ENCODE measurements at places on chromosomes 1 and 21. TPM values are rescaled to one million over a fixed set of nuclear protein-coding genes. Genes with fewer than 3 reads are reported as not detected.

DNA sequence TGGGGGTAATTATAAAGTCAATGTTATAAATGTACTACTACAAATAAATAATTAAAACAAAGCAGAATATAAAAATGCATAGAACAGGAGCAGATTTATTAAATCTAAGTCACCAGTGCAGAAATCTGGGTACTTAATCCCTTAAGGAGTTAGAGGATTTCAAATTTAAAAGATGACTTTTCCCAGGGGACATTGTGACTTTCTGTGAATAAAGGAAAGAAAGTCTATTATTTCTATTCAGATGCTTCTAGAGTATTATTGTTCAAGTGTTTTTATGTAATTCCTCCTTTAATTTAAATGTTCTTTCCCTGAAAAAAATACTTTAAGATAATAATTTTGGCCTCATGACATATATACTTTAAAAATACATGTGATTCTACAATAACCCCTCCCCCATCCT lies 43.4 kb downstream of the SYDE2 start:
- DNase-seq, result no peak

GRCh38 chr1:91021686-91022517 lies at the start of gene ZNF644:
Gene ZNF644 (minus strand): TSS chr1:91022035. CDS start chr1:90982353, 39,682 bp downstream.
- DNase-seq, result peak; percentile 91

DNA sequence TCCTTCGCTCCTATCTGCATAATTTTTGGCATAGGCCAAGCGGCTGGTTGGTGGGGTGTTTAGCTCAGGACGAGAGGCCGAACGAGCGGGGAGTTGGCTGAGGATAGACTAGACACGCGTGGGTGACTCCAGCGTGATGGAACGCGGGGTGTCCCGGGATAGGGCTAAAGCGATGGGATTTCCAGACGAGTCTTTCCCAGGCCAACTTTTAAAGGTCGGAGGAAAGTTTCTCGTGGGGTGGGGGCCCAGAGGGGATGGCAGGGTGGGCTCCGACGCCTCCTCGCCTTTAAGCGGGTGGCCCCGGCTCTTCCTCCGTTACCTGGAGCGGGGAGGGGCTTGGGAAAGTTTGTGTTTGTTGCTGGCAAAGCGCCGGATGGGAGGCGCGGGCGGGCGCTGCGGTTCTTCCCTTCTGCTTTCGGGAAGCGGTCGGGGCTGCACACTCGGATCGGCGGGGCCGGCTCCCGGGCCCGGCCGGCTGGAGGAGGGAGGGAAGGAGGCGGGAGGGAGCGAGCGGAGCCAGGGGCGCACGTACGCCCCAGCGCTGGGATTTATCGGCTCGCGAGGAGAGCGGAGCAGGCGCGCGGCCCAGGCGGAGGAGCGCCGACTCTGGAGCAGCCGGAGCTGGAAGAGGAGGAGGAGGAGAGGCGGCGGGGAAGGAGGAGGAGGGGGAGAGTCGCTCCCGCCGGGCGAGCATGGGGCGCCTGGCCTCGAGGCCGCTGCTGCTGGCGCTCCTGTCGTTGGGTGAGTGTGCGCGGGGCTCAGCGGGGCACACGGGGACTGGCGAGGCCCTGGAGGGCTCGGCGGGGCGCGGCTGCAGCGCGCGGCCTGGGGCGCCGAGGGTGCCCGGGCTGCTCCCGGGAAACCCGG lies at the start of gene PTGFRN:
Gene PTGFRN, plus strand, starts transcription at position 405 of the 867 bp plus-strand sequence. Its CDS starts 288 bp downstream, at position 693.
- peak; percentile 75 for DNase-seq

- DNase-seq, result no peak
Measured at GRCh38 chr1:53556657-53557227, 97.5 kb downstream of the DMRTB1 start.

DNA sequence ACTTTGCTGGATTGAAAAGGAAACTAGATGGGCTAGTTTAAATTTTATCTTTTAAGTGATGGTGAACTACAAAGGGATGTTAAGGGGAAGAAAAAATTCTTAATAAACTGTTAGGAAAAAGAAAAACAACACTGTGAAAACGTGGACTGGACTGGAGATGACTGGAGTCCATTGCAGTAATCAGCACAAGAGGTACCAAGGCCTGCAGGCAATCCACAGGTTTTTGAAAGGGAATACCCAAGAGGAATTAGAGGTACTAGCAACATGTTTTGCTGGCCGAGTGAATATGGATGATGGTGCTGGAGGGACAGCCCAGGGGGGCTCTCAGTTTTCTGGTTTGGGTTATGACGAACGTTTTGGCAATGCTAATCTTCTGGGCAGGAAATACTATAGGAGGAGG lies 39.0 kb upstream of the SLC30A10 start:
- no peak for DNase-seq

GRCh38 chr1:246351721-246352120 lies 155.4 kb downstream of the SMYD3 start:
- DNase-seq, result no peak

DNA sequence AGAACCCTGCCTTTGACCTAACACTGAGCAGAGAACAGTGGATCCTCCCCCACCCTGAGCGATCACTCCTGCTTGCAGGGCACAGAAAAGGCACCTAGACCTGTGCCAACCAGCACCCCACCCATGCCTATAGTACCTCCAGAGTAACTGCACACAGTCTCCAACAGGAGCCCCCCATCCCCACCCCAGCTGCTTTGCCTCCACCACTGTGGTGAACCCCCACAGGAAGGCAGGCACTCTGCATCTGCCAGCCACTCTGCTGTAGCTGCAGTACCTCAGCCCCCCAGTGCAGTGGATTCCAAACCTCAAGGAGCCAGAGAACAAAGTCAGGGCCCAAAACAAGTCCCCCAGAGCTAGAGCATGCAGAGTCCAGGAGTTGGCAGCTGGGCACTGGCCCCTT lies 10.7 kb downstream of the SPATC1L start:
- no peak for DNase-seq

DNA sequence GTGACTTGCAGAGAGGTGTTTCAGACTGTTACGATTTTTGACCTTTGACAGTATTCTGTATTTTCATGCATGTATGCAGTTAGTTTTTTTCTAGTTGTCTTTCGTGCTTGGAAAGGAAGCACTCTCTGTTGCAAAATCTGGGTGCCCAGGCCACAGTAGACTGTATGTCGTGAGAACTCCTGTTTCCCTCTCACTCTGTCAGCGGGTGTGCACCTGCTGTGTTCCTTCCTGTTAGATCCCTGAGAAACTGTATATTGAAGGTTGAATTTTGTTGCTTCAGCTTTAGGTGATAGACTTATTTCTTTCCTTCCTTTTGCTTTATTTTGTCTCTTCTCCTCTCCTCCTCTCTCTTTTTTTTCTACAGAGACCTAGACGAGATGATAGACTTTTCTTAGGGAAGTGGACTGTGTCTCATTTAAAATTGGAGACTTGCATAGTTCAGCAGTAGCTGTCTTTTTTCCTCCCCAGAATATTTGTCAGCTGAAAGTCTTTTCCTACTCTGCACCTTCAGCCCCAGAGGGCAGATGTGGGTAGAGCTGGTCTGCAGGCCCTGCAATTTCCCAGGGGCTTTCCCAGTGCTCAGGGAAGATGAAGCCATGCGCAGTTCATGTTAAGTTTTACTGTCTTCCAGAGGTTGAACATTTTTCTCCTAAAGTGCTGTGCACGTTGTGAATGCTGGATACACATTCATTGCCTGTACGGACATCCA lies 1.4 kb downstream of the TRAPPC10 start:
- DNase-seq, result no peak

- DNase-seq, result no peak
Measured at GRCh38 chr1:206037581-206037980, 13.9 kb upstream of the CTSE start.

DNA sequence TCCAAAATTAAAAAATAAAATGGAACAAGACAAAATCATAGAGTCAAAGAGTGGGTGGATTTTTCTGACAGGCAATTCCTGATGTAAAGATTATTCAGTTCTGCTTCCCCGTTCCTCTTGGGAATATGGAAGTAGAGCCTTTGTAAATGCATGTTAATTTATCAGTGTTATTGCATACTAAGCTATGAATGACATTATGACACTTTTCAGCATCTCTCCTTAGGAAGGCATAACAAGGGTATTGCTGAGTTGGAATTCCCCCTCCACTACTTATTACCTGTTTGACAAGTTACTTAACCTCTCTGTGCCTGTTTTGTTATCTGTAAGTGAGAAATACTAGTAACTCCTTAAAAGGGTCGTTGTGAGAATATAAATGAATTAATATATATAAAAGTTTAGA lies 640.4 kb downstream of the LMO4 start:
- DNase-seq, result no peak

DNA sequence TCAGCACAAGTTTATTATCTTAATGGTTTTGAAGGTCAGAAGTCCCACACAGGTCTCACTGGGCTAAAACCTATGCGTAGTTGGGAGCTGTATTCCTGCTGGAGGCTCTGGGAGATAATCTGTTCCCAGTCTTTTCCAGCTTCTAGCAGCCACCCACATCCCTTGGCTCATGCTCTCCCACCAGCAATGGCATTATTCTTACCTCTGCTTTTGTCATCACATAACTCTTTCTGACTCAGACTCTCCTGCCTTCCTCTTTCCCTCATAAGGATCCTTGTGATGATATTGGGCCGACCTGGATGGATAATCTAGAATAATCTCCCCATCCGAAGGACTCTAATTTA lies 122.2 kb upstream of the PRDX6 start:
- DNase-seq, result no peak

- no peak for DNase-seq
Measured at GRCh38 chr1:67429011-67429527, 1.1 kb downstream of the SERBP1 start.

DNA sequence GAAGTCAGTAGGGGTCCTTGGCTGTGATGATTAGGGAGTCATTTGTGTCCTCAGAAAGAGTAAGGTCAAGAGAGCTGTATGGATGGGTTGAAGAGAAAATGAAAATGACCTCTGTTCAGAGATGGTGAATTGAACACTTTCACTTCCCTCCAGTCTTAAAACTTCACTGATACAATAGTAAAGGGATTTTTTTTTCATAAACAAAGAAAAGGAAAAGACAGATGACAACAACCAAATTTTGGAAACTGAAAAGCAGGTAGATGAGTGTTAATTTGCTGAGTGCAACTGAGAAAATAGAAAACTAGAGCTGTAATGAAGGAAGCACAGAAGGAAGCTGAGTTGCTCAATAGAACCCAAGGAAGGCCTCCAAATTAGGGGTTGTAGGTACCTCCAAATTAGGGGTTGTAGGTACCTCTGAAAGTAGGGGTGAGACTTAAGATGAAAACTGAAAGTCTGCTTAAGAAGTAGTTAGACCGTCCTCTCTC lies 14.8 kb upstream of the S1PR1 start:
- no peak for DNase-seq

- no peak for DNase-seq
Measured at GRCh38 chr1:55310505-55310971, 95.4 kb upstream of the USP24 start.

DNA sequence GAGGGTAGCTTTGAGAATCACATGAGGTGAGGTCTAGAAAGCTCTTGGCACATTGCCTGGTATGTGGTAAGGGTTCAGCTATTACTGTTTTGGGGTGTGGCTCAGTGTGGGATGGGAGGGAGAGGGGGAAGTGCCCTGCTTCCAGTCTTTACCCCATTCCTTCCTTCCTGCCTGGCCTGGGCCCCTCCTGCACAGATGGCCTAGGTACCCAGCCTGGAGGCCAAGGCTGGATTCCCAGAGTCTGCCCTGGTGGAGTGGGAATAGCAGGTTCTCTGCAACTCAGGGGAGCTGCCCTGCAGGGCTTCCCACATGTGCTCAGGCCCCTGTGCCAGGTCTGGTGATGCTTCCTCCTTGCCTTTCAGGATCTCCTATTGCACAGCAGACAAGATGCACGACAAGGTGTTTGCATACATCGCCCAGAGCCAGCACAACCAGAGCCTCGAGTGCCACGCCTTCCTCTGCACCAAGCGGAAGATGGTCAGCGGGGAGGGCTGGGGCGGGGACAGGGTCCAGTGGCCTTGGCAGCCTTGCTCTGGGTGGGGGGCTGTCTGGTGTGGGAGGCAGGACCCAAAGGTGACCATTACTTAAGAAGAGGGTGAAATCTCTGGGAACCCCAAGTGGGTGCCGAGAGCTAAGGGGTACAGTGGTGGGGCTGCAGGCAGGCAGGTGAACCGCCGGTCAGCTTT lies 13.5 kb downstream of the LDLRAP1 start:
- no peak for DNase-seq

- no peak for DNase-seq
Measured at GRCh38 chr1:227372726-227373130, 54.4 kb upstream of the CDC42BPA start.

- DNase-seq, result no peak
Measured at GRCh38 chr1:161001525-161001924, 19.4 kb downstream of the F11R start.

- DNase-seq, result no peak
Measured at GRCh38 chr1:21307210-21307609, 16.9 kb upstream of the ECE1 start.

DNA sequence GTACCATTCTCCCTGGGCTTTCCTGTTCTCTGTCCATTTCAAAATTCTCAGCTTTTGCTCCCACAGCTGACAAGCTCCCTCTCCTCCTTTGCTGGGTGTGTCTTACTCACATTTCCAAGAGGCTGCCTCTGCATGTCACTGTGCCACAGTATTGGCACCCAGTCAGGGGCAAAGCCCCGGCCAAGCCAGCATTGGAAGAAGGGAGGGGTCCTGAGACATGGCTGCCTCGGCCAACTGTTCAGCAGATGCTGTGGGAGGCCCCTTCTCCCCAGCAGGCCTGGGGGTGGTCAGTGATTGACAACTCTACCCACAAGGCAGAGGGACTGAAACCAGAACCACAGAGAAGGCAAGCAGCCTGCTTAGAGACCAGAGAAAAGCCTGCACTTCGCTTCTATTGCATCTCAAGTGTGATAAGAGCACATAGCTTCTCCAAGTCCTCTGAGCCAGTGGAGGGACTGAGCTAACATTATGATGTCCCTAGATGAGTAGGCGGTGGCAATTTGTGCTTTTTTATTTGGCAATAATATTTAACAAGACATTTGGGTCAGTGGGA lies 294.1 kb downstream of the SIPA1L2 start:
- no peak for DNase-seq

DNA sequence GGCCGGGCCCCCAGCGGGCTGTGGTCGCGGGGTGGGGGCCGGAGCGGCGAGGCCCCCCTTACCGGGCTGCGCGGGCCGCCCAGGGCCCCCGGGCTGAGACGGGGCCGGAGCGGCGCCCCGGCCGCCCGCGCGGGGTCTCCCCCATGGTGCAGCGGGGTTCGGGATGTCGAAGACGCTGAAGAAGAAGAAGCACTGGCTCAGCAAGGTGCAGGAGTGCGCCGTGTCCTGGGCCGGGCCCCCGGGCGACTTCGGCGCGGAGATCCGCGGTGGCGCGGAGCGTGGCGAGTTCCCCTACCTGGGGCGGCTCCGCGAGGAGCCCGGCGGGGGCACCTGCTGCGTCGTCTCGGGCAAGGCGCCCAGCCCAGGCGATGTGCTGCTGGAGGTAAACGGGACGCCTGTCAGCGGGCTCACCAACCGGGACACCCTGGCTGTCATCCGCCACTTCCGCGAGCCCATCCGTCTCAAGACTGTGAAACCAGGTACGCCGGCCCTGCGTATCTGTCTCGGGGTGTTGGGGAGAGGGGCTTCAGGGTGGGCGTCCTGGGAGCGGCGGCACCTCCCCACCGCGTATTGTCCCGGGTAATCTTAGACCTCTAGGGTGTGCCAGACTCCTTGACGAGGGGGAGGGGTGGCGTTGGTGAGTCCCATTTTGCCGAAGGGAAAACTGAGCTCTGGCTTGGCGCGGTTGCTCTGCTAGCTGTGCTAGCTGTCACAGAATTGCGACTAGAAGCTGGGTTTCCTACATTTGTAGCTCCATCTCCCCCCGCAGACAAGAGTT lies 745 bp downstream of the MAGI3 start:
- DNase-seq, result peak; percentile 52

The LAMB3 gene
- total RNA-seq, result 58.5 TPM

The XCL2 gene
- total RNA-seq, result not detected

The NFASC gene
- total RNA-seq, result 52.3 TPM

The BSND gene
- not detected for total RNA-seq

The DMAP1 gene
- 47.6 TPM for total RNA-seq

The PLA2G2C gene
- not detected for total RNA-seq

The ASAP3 gene
- total RNA-seq, result 44.4 TPM

The SPATA21 gene
- not detected for total RNA-seq

The IVL gene
- total RNA-seq, result 43.4 TPM

The SELE gene
- 5.4 TPM for total RNA-seq

The DYRK3 gene
- 4.8 TPM for total RNA-seq
